Amniotic epithelial cell (primary cell): ENCODE measurements at places on chromosomes 1 and 21.

- DNase-seq, result no peak
Measured at GRCh38 chr1:232596666-232597303, 33.1 kb downstream of the SIPA1L2 start.

- peak; percentile 82 for DNase-seq
Measured at GRCh38 chr1:78619803-78620579, at the start of gene IFI44L. Gene IFI44L, plus strand, starts transcription at chr1:78620448. Its CDS starts 7,468 bp downstream, at chr1:78627916.

DNA sequence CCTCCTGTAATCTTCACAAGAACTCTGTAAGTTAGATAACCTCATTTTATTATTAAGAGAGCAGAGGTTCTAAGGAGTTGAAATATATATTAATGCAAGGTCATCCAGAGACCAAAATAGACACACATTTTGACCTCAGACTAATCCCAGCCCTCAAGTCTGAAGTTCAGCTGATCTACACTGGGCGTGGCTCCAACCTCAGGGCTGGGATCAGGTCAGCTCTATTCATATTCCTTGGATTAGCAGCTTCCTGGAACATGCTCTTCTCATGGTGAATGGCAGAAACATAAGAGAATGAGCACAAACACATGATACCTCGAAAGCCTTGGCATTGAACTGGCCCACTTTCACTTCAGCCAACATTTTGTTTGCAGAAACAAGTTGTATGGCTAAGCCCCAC, 200.8 kb upstream of the ST6GALNAC5 start:
- DNase-seq, result peak; percentile 2

DNA sequence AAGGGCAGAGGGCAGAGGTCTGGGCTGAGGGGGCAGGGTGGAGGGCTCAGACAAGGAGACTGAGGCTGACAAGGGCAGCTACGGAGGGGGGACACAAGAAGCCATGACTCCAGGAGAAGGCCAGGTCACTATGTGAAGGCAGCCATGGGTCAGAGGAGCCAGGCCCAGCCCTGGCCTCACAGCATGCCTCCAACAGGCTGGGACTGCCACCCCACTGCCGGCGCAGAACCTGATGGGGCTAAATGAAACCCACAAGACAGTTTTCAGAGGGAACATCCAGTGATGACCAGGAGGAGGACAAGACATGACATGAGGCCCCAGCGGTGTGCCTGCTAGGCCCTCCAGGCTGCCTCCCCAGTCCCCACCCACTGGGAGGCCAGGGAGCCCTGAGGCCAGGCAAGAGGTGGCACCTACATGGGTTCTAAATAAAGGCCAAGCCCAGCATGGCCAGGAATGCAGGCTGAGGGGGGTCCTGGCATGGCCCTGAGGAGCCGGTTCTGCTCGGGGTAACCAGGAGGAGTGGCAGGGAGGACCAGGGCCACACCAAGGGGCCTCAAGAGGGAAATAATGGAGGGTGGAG, 27.3 kb upstream of the LSS start:
- no peak for DNase-seq

DNA sequence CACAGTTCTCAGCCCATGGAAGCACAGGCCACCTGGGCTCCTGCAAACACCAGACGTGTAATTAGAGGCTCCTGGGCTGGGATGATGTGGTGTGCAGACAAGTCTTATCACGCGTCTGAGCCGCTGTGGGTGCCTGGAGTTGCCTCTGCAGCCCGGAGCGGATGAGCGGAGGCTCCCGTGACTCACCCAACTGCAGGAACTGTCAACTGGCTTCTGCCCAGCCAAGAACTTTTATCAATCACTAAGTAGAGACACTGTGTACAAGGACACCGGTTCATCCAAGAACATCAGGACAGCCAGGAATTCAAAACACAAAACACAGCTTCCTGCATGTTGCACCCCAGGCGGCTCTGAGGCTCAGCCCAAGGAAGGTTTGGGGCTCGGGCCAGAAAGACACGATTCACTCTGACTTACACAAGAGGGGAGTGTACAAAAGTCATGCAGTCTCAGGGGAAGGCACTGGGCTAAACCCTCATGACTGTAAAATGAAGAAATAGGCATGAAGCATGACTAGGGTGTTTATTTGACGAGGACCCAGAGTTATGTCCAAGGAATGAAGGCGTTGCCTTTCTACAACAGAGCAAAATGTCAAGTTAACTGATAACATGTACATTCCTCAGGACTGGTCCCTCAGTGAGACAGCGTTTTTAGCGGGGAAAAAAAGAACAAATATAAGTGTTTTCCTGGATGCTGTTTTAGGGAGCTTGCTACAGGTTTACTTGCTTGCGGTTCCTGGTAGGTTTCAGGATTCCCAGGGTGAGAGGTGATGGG, 21.1 kb downstream of the ERRFI1 start:
- DNase-seq, result peak; percentile 99

GRCh38 chr1:209409780-209410179, 173.7 kb upstream of the CAMK1G start:
- peak; percentile 96 for DNase-seq

GRCh38 chr1:7292714-7293419, 478.2 kb upstream of the VAMP3 start:
- DNase-seq, result no peak

- no peak for DNase-seq
Measured at GRCh38 chr1:203475012-203475981, at the start of gene PRELP. Gene PRELP, plus strand, starts transcription at chr1:203475806. Its CDS starts 7,379 bp downstream, at chr1:203483185.

DNA sequence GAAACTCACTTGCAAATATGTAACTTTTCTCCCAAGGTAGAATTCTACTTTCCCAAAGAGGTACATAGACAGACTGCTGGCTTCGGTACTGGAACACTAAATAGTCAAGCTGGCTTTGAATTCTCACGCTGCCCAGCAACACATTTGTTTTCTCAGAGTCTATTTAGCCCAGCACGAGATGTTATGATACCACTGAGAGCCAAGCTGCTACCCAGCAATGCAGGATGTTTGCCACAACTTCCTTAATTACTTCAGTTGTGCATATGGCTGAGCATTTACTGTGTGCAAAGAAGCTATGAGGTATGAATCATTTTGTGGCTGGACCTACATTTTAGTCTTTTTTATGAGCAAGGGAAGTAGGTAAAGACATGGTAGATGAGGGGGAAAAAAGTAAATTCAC, 793.2 kb downstream of the PLA2G4A start:
- DNase-seq, result peak; percentile 57
